Stimulated activated CD4-positive, alpha-beta T cell treated with anti-CD3 and anti-CD28 coated beads, Interleukin-12 subunit alpha, Interleukin-12 subunit beta, amount 100 ng/mL, for 4 hours (primary cell): ENCODE measurements at places on chromosomes 13 and 19.

DNA sequence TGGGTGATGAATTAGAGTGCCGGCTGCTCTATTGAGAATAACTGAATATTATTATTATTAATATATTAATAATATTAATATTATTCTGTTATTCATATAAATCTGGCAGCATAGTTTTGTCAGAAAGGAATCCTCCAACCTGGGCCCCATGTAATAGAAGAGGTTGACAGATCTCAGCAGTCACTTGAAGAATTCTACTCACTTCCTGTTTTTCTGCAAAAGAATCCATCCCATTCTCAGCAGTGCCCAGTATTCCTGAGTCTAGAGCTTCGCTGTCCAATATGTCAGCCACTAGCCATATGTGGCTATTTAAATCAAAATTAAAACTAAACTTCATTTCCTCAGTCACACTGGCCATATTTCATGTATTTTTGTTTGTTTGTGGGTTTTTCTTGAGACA, 72.4 kb upstream of the USPL1 start:
- no peak for DNase-seq

DNA sequence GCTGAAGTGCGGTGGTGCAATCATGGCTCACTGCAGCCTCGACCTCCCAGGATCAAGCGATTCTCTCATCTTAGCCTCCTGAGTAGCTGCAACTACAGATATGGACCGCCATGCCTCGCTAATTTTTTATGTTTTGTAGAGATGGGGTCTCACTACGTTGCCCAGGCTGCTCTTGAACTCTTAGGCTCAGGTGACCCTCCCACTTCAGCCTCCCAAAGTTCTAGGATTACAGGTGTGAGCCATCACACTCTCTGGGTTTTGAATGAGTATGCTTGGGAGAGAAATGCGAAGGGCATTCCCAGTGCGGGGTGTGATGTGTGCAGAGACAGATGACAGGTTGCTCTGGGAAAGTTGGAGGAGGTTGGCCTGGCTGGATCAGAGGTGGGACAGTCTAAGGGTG, 49.0 kb downstream of the RYR1 start:
- DNase-seq: no peak

- DNase-seq: no peak
Measured at GRCh38 chr19:46530636-46531035, 35.0 kb upstream of the PNMA8B start.

GRCh38 chr19:30692879-30693503, 320.8 kb downstream of the ZNF536 start:
- no peak for DNase-seq

GRCh38 chr19:29547981-29548380, 22.2 kb downstream of the VSTM2B start:
- no peak for DNase-seq

DNA sequence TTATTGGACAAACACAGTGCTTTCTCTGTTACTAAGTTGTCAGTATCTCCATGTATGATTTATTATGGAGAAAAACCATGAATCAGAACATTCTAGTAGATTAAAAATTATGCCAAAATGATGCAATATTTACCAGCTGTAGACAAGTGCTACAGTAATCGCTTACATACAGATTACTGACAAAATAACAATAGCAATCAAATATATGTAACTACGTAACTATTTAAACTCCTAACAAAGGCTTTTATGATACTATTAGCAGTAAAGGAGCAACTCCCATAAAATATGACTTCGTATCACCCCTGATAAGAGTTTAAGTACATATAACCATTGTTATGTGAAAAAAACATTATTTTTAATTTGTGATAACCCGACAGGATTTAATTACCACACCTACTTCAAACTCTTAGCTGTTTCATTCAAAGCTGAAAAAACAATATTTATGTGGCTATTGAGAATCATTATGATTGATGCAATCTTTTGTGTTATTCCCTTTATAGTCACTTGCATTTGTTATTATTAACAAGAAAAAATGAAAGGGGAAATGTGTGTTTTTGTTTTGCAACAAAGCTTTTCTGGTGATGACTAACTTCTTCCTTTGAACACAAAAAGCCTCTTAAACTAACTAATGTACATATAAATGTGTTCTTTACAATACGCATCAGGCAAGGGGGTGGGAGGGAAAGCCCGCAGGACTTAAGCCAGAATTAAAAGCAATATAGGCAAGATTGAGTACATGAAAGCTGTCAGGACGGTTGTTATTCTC, 147.4 kb downstream of the ABCC4 start:
- no peak for DNase-seq

DNA sequence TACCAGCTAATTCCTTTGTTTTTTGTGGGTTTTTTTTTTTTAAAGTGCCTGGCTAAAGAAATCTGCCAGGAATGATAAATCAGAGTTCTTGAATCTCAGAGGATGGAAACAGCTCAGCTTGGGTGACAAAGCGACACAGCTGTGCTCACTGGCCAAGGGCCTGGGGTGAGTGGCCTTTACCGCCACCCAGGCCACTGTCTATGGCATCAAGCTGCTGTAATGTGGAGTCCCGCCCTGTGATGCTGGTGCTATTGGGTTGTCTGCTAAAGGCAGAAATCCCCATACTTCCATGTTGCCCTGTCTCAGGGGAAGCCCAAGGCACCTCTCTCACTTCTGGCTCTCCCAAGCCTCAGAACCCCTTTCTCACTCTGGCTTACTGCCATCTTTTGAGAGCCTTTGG, 82.6 kb upstream of the FARP1 start:
- DNase-seq: no peak

GRCh38 chr13:70043685-70044084, 63.9 kb upstream of the ATXN8OS start:
- no peak for DNase-seq

GRCh38 chr19:7250951-7251350, 43.3 kb downstream of the INSR start:
- DNase-seq: no peak

DNA sequence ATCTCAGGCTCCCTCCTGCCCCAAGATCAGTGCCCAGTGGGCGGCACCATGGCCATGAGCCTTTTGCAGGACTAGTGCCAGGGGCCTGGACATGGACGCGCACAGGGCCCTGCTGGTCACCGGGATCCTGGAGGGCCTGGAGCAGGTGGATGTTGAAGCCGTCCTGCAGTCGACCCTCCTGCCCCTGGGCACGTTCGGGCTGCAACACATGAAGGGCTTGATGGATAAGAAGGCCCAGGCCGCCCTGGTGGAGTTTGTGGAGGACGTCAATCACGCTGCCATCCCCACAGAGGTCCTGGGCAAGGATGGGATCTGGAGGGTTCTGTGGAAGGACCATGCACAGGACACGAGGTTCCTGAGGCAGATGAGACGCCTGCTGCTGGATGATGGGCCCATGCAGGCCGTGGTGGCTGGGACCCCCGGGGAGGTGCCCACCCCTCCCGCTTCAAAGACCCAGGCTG, 38.0 kb upstream of the PNMA8B start:
- DNase-seq: no peak

- no peak for DNase-seq
Measured at GRCh38 chr19:10861103-10861651, 10.2 kb upstream of the CARM1 start.

- no peak for DNase-seq
Measured at GRCh38 chr19:50000038-50000840, 24.9 kb downstream of the VRK3 start.

GRCh38 chr19:31274251-31275067, 74.8 kb downstream of the TSHZ3 start:
- no peak for DNase-seq

GRCh38 chr19:10513223-10513622, 4.0 kb downstream of the S1PR5 start:
- no peak for DNase-seq

DNA sequence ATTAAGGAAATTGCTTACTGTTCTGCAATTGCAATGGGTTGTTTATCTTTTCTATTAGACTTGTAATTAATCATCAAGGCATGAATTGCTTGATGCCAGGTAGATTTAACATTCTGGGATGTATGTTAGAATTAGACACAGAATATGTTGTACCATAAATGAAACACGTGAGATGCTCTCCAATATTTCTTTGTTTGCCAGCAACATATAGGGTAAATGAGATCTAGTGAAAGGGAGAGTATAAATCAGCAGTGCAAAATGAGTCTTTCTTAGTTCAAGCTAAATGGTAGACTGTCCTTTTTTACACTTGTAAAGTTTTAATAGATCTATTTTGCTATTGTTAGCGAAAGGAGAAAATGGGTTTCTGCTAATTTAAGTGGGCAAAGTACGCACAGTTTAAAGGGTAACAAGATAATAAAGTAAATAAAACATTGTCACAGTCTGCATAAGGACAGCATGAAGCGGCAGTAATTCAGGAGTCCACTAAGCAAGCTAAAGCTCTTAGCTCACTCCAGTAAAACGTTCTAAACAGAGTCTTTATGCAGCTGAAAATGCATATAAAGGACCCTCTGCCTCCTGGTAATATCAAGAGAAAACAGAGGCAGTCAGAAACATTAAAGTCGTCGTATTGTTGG, 1137.1 kb downstream of the OLFM4 start:
- no peak for DNase-seq

DNA sequence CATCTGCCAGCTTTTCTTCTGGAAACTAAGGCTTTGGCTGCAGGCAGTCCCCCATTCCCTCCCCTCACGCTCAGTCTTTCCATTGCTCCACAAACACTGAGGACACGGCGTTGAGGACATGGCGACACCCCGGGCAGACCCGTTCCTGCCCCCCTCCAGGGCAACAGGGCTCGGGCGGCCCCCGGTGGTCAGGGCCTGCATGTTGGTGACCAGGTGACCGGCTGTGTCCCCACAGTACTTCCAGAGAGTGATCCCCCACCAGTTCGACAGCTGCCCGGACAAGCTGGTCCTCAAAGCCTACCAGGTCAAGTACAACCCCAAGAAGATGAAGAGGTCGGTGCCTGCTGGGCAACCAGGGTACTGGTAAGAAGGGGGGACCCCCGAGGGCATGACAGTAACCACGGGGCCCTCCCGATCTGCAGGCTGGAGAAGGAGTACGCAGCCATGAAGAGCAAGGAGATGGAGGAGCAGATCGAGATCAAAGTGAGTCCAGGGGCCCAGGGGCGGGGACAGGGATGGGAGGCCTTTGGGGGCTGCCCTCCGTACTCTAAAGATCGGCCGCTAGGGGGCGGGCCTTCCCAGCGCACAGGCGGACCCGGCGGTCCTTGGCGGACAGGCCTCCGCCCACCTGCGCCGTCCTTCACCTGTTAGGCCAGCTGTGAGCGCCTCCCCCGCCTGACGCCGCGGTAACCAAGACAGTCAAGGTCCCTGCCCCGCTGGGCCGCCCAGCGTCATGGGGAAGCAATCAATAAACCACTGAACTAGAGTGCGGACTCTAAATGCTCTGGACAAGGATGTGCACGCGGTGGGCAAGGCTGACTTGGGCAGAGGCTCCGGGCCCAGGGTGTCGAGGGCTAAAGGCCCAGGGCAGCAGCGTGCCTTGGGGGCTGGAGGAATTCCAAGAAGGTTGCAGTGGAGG, 21.1 kb downstream of the PRR36 start:
- DNase-seq: peak; percentile 65

DNA sequence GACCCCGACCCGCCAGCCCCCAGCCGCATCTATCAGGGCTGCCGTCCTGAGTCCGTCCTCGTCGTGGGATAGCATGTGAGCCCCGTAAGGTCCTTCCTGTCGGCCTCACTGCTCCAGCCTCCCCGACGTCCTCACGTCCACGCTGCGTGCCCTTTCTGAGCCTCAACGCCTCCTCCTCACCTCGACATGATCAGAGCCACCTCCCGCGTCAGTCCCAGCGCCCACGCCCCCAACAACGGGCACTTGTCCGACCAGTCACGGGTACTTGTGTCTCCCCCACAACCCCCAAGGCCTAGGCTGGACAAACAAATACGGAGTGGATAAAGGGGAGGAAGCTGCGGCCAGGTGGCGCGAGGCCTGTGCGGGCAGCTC, 665 bp downstream of the ZNF497 start:
- DNase-seq: peak; percentile 51

GRCh38 chr19:49988433-49988832, 27.5 kb upstream of the SIGLEC11 start:
- no peak for DNase-seq

DNA sequence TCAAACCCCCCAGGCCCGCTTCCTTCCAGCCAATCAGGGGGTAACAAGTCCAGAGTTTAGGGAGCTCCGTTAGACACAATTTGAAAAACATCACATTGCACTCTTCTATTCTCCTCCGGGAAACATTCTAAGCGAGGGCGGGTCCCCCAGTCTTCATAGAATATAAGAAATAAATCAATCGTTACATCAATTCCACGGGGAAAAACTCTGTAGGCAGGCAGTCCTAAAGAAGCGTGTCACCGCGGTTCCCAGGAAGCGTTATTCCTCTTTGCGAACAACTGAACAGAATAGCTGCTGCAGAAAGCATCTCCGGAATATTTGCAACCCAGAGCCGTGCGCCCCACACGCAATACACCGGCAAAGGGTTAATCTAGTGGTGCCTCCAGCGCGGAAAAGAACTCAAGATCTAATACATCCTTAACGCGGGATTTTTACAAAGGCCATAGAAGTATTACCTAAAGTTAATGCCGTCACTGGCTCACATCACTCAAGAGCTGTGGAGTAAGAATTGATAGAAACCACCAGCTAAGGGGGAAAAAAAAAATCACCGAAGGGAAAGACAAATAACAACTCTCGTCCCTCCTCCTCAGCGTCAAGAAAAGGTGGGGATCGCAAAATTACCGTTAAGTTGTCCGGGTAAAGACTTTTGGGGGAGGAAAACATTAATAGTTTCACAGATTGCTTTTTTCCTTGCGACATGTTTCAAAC, 65.1 kb downstream of the KCNRG start:
- peak; percentile 20 for DNase-seq

GRCh38 chr13:104584481-104584880, 1518.3 kb upstream of the SLC10A2 start:
- no peak for DNase-seq

DNA sequence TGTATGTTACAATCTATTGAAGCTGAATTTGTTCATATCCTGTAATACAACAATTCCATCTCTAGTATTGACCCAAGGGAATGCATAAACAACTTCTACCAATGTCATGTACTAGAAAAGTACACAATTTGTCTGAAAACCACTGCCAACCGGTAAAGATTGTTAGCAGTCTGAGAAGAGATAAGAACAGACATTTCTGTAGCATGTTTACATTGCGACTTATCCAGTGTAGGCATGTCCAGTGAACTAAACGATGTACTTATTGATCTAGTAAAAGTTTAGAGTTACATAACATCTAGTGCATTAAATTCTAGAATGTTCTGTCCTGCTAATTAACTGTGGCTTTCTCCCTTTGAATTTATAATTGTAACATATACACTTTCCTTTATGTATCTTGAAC, 425.9 kb downstream of the SLITRK6 start:
- no peak for DNase-seq

DNA sequence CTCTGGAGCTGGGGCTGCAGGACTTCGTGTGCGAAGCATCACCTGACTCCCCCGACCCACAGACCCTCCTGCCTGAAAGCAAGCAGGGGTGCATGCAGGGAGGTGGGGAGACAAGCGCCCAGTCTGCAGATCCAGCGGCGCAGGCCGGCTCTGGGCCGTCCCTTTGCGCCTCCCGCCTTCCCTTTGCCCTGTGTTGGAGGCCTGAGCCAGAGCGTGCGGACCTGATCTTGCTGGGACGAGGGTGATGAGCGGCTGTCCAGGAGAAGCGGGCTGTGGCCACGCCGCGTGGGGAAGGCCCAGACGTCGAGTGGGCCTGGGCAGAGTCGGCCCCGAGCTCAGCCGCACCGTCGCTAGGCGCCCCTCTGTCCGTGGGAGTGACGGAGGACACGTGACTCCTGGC, 5.3 kb upstream of the GRTP1 start:
- no peak for DNase-seq
